ENCODE measurements at places on chromosomes 12 and 14.

DNA sequence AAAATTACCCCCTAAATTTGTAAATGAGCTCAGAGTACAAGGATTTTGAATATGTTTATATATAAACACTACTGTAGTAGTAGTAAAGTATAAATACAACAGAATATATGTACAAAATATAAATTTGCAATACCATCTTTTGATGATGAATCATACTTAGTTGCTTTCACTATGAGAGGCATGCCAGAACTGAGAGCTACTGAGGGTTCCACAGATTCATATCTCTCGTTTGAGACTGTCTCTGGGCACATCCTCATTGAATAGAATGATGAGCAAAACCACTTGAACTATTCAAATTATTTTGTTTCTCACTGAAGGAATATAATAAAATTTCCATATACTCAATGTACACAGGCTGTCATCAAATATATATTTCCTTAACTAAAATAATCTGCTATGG lies 417.6 kb downstream of the NAV3 start:
- DNase-seq: no peak

- peak; percentile 48 for DNase-seq
Measured at GRCh38 chr12:43957732-43958372, 122.0 kb downstream of the TMEM117 start.

DNA sequence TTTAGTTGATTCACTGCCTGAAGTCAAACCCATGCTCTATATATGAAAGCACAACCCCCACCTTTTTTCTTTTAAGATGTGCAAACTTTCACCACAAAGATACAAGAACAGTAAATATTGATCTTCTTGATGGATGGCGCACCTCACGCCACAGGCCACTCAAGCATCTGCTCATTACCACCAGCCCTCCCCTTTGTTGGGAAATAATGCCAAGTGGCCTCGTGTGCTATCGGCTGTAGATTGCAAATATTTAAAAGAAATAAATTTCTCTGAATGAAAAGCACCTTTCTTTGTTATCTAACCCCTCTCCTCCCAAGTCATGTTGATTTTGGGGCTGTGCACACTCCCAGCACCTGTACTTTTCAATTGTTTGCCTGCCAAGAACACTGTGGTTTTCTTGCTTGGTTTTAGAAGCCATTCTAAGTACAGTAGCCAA lies 122.7 kb downstream of the C12orf42 start:
- no peak for DNase-seq

DNA sequence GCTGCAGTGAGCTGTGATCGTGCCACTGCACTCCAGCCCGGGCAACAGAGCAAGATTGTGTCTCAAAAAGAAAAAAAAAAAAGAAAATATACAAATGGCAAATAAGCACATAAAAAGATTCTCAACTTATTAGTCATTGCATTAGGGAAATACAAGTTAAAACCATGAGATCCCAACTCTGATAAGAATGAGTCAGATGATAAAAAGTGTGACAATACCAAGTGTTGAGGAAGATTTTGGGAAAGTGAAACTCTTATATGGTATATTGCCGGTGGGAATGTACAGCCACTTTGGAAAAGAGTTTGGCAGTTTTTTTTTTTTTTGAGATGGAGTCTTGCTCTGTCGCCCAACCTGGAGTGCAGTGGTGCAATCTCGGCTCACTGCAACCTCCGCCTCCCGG lies 7.6 kb upstream of the PRPF40B start:
- no peak for DNase-seq

DNA sequence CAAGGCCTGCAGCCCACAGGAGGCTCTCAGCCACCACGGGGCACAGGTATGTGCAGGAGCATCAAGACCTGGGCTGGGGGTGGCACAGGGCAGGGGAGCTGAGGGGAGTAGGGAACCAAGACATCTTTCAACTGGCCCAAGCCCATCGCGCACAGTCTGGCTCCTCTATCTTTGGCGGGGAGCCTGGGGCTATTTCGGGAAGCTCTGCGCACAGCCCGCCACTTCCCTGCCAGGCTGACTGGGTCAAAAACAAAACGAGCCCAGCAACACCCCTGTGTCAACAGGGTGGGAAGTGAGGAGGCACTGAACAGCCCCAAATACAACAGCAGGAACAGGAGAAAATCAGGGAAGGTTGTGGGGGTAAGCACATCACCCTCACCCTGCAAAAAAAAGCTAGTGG lies 83.9 kb downstream of the ARL6IP4 start:
- no peak for DNase-seq

DNA sequence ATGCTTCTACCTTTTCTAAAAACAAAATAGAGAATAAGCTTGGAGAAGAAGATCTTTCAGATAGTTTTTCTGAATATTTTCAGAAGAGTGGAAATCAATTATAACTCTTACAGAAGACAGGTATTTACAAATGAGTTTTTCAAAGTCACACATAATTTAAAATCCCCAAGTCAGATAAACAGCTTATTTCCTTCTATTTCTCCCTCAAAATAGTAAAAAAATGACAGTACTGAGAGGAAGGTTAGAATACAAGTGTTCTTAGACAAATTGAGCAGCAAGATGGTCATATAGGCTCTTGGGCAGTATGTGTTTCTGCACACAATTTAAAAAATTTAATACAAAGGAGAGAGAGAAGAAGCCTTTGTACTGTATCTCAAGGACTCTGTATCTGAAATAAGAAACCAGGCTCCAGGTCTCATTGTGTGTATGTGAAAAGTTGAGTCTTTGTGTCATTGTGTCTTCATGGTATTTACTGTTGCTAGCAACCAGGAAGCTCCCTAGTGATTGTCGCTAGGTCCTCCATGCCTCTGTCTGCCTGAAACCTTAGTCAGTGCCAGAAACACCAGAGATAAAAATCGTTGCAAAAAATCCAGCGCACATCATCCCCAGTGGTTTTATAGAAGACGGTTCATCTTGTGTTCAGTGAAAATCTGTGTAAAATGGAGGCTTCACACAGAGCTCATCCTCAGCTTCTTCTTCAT lies 12.9 kb upstream of the TUBA1A start:
- DNase-seq: peak; percentile 41

DNA sequence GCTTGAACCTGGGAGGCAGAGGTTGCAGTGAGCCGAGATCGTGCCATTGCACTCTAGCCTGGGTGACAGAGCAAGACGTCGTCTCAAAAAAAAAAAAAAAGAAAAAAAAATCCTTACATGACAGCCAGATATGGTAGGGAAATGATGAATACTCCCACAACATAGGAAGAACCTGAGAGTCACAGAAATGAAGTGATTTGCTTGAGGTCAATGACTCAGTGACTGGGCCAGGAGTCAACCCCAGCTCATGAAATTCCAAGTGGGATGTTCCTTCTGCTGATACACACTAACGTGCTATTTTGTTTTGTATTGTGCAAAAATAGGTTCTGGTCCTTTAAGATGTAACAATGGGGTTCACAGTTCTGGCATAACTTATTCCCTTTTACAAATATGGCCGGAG lies 9.0 kb downstream of the RHOF start:
- DNase-seq: peak; percentile 87

DNA sequence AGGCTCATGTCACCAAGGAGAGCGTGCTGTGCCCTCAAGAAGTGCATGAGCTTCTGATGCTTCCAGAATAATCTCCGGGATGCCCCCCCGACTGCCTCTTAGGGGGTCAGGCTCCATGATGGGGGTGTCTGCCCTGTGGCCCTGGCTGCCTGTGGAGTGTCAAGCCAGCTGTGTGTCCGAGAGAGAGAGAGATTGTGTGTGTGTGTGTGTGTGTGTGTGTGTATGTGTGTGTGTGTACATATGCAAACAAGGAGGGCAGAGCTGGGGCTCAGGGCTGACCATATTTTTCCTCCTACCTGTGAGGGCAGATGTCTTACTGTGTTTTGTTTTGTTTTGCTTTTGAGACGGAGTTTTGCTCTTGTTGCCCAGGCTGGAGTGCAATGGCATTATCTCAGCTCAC lies 5.6 kb upstream of the ALDH2 start:
- DNase-seq: no peak

DNA sequence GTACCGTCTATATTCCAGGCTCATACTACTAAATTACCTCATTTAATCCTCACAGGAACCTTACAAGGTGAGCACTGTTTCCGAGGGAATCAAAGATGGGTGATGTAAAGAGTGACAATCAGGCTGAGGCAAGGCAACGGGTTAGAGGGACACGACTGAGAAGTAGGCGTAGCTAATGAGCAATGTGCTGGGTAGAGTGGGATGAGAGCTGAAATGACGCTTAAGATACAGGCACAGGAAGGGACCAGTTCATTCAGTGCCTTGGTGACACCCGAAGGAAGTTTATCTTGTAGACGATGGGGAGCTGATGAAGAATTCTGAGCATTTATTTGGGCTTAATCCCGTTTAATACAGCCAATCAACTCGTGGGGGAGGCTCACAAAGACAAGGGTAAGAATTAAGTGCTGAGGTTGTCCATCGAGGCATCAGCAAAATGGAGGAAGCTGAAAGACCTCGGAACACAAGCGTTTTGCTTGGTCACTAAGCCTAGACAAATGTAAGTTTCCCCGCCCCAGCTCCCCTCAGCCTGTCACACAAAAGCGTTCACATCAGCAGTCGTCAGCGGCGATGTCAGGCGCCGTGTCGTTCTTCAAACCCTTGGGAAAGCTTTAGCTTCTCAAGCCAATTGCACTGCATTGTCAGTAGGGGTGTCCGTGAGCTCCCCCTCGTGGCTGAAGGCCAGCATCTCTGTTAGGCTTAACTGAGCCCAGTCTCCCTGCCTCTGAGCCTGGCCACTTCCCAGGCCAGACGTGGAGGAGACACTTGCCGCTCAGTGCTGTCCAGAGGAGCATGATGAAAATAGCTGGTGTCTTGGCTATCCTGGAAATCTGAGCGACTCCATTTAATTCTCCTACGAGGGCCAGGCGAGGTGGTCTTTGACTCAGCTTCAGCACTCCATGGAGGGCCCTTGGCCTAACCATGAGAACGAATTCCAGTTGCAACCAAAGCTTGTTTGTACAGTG lies 288.5 kb upstream of the G2E3 start:
- DNase-seq: peak; percentile 75

DNA sequence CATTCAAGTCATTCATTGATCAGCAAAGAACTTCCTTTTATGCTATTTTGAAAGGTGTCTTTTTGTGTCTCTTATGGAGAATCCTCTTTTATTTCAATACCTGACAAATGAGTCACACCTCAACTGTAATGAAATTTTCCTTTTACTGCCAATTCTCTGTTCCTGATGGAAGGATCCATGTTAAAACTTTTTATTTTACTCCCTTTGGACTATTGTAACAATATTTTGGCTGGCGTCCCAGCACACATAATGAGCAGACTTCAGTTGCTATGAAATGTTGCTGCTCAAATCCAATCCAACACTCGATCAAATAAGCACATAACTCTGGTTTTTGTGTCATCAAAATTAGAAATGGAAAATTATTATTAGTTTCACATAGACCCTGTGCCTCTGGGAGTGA lies 21.9 kb upstream of the SLC15A5 start:
- DNase-seq: peak; percentile 42

DNA sequence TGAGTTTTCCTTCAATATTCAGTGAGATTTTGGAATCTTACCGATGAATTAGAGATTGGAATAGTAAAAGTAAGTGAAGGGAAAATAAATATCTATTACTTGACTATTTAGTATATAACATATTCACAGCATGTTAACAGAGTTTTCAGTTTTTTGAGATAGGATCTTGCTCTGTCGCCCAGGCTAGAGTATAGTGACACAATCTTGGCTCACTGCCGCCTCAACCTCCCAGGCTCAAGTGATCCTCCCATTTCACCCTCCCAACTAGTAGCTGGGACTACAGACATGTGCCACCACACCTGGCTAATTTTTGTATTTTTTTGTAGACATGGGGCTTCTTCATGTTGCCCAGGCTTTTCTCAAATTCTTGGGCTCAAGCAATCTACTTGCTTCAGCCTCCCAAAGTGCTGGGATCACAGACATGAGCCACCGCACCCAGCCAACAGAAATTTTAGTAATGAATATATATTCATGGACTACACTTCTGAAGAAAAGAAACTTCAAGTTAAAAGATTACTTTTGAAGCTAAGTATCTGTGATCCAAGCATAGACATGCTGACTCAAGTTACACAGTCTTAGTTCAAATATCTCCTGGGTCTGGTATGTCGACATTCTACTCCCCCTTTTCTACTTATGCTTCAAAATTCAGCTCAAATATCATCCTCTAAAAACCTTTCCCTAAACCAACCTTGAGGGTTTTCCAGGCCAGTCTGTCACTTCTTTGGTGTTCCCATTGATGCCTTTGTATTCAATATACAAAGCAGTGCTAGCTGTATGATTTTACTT lies 13.8 kb downstream of the UBE2N start:
- peak; percentile 35 for DNase-seq

DNA sequence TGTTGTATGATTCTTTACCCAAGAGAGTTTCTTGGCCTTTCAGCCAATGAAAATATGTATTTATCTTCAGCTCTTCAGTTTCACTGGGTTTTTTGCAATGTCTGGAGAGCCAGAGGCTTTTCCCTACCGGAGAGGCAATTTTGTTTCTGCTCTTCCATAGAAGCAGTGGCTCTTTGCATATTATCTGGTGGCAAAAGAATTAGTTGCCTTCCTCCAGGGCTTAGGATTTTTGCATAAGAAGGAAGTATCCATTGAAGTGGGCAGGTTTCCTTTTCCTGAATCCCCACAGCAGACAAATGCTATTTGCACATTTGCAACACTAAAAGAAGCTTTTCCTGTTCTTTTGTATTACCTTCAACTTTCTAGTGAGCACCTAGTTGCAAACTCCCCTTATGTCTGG lies 75.2 kb downstream of the NTS start:
- no peak for DNase-seq

DNA sequence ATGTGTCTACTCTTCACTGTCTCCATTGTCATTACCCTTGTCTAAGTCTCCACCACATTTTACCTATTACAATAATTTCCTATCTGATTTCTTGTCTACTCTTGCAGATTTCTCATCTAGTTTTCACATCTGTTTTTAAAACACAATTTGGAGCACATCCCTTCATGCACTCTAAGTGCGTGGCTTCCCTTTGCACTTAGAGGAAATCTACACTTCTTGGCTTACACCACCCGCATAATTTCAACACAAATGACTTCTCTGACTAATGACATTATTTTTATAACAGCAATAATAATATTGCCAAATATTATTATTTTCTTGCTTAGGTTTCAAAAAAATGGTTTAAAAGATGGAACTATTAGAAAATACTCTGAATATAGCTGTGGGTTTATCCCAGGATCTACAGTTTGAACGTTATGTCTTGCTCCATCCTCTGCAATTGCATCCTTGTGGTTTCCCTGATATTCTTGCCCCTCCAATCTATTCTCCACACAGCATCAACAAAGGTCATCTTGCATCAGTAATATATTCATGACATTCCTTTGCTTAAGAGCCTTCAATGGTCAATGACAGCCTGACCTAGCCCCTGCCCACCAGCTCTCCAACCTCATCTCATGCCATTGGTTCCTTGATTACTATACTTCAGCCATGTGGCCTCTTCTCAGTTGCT lies 153.7 kb downstream of the SLC25A21 start:
- DNase-seq: no peak
